Naive thymus-derived CD4-positive, alpha-beta T cell (primary cell): ENCODE measurements at places on chromosomes 13 and 19.

GRCh38 chr19:2517881-2518601, 42.1 kb downstream of the GADD45B start:
- no peak for DNase-seq

GRCh38 chr13:101305981-101306411, 110.3 kb downstream of the NALCN start:
- DNase-seq = no peak

DNA sequence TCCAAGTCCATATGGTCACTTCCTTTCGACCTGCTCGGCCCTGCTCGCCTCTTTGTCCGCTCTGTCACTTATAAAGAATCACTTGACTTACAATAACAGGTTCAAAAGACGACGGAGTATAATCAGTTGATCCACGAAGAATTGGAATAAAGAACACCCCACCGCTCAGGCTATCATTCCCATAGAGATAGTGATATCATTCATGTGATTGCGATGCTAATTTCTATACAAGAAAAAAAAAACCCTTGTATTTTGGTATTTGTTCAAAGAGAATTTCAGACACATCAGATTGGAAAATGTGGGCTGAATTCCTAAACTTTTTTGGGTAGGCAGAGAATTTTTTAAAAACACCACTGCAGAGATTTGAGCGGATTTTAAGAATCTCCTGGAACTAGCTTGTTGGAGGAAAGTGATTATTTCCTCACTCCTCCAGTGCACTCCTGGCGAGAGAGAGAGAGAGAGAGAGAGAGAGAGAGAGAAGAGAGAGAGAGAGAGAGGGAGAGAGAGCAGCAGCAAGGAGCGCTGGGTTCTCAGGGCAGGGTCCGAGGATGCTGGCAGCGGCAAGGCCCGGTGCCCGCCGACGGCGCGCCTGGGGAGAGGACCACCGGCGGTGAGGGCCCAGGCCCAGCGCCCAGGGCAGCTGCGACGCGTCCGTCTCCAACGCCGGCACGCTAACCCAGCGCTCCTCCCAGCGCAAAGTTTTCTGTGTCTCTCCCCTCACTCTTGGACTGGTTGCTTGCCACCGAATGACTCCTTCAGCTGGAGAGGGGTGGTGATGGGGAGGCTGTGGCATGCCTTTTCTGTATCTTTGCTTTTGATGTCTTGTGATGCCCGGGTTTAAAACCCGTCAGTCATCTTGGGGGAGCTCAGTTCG, 149.0 kb upstream of the ZNF536 start:
- no peak for DNase-seq

- DNase-seq = peak; percentile 11
Observed at GRCh38 chr19:23241419-23241818, 8.8 kb downstream of the ZNF724 start.

- no peak for DNase-seq
Observed at GRCh38 chr19:16442386-16443276, 29.1 kb downstream of the EPS15L1 start.

DNA sequence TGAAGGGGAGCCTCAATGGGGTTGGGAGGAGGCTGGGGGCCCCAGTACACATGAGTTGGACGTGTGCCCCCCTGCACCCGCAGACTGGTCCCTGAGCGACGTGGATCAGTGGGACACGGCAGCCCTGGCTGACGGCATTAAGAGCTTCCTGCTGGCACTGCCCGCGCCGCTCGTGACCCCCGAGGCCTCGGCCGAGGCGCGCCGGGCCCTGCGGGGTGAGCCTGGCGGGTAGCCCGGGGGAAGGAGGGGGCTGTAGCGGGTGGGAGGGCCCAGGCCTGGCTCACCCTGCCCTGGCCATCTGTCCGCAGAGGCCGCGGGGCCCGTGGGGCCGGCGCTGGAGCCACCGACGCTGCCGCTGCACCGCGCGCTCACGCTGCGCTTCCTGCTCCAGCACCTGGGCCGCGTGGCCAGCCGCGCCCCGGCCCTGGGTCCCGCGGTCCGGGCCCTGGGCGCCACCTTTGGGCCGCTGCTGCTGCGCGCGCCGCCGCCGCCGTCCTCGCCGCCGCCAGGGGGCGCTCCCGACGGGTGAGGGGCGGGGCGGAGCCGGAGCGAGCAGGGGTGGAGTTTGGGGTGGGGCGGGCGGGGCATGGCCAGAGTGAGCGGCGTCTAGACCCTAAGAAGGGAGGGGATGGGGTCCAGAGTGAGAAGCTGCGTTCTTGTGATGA, 8.1 kb downstream of the PIK3R2 start:
- DNase-seq = peak; percentile 85

DNA sequence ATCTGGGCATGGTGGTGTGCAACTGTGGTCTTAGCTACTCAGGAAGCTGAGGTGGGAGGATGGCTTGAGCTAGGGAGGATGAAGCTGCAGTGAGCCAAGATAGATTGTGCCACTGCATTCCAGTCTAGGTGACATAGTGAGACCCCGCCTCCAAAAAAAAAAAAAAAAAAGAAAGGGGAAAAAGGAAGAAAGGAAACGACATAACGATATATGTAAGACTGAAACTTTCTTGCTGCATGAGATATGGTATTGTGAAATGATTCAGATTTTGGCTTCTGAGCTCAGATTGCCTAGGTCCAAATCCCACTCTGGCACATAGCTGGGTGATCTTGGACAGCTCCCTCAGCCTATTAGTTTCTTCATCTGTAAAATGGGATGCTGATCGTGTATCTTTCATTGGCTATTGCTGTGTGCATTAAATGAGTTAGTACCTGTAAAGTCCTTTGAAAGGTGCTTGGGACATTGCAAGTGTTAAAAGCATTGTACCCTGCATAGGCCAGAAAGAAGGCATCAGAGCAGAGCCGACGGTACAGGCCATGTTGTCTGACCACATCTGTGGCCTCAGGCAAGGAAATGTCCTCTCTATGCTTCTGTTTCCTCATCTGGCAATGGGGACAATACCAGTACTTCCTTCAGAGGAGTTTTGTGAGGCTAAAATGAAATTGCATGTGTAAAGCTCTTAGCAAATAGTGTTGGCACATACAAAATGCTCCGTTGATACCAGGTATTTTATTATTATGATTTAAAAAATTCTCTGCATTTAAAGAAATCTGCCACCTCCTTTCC, 32.6 kb upstream of the SLC46A3 start:
- no peak for DNase-seq

- DNase-seq = no peak
Observed at GRCh38 chr13:106497079-106497478, 38.4 kb downstream of the EFNB2 start.

- DNase-seq = no peak
Observed at GRCh38 chr13:71395053-71395452, 472.0 kb downstream of the DACH1 start.

DNA sequence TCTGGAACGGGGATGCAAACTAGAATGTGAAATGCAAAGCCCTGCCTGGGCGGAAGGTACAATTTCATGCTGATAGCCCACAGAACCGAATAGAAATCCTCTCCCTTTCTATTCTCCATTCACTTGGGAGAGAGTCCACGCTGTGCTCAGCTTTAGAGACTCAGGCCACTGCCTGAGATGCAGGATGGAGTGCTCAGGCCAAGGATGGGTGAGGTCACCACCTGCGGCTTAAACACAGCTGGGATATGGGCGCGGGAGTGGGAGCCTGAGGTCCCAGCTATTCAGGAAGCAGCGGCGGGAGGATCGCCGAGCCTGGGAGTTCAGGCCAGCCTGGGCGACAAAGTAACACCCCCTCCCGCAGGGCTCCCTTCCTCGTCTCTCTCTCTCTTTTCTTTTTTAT, 446 bp upstream of the ZNF83 start:
- no peak for DNase-seq

DNA sequence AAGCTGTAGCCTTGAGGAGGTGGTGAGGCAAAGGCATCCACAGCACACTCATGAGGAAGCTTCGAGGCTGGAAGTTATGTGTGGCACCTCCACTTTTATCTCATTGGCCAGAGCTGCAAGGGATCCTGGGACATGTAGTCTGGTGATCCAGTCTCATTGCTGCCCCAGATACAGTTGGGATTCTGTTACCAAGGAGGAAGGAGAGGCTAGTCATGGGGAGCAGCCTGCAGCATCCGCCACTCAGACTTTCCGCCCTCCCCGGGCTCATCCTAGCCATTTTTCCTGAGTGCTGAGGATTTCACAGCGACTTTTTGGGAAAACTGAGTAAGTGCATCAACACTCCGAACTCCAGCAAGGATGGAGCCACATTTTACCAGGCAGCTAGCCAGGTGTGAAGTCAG, 74.4 kb downstream of the DPF1 start:
- no peak for DNase-seq

DNA sequence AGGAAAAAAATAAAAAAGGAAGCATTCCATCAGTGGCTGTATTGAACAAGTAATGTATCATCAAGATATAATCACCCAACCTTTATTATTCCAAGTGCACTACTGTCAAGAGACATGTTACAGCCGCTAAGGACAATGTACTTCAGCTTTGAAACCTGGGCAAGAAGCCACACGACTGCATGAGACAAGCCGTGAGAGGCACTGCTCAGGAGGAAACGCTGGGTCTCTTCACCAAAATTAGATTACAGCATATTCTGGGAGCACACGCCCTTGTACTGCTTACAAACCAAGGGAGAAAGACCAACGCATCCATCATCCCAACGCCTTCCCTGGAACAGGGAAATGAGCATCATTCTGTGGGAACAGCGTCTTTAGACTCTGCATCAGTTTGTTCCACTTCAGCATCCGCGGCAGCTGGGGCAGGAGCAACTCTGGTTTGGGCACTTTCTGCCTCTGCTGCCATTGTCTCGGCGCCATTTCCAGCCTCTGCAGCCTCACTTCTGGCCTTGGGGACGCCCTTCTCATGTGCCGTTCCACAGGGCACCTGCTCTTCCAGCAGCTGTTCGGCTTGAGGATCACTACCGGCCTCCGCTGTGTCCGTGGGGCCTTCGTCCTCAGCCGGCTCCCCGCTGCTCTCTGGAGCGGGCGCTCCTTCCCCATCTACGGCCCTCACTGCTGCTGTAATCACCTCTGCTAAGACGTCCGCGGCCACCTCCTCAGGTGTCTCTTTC, 22.4 kb upstream of the BRD4 start:
- DNase-seq = no peak

- no peak for DNase-seq
Observed at GRCh38 chr19:47729799-47730520, 15.4 kb upstream of the NOP53 start.

DNA sequence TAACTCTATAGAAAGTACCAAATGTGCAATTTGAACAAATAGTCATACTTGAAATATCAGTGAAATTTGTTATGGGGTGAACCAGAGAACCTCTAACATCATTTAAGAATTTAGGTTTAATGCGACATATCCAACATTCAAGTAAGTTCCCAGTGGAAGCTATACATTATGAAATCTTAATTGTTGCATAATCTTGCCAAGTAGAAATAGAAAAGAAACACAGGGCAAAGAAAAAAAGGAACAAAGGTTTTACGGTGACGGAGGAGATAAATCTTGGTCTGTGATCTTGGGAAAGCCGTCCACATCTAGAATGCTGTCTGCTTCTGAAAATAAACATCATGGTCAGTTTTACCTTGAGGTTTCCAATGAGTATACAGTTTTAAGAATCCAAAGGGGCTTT, 445.7 kb downstream of the RFC3 start:
- DNase-seq = no peak

DNA sequence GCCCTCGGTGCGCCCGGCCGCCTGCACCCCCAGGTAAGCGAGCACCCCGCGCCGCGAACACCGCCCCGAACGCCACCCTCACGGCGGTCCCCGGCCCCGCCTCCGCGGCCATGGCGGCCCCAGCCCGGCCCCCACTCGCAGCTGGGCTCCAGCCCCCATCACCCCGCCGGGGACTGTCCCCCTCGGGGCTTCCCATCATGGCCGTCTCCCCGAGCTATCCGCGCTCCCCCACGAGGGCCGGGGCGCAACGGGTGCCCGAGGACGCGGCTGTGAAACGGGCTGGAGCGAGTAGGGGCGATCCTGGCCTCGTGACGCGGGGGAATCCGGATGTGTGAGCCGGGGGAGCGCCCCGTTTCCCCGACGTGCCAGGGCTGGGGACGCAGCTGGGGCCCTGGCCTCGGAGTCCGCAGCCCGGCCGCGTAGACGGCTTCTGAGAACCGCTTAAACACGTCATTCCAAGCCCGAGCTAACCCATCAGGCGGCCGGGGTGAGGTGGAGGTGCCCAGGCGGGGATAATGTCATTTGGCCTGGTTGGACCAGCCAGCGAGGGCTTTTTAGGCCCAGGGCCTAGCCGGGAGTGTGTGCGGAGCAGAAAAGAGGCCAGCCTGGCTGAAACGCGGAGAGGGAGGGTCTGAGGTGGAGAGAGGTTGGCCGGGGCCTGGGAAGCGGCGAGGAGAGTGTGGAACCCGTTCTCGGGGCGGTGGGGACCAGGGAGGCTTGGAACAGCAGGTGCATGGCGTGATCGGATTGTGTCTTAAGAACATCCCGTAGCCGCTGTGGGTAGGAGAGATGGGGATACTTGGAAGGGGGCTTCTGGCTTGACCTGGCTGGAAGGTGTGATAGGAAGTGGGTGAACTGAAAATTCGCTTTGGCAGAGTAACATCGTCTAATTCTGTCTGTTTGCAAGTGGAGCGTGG, 550 bp downstream of the CERS4 start:
- DNase-seq = peak; percentile 84

- DNase-seq = no peak
Observed at GRCh38 chr19:1531587-1531986, 7.7 kb downstream of the PLK5 start.

DNA sequence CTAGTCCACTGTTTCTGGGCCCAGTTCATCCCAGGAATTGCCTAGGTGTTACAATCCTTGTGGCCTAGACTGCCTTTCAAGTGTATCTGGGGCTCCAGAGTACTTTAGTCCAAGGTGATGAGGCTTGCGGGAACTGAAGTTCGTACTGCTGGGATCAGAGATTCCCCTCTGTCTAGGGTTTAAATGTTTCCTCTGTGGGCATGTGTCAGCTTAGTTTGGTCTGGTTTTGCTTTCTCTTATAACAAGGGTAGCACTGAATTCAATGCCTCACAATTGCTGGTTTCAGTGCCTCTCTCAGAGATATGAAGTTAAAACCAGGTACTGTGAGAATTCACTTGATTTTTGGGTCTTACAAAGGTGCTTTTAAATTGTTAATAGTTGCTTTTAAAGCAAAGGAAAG, 30.8 kb downstream of the RGCC start:
- peak; percentile 47 for DNase-seq

DNA sequence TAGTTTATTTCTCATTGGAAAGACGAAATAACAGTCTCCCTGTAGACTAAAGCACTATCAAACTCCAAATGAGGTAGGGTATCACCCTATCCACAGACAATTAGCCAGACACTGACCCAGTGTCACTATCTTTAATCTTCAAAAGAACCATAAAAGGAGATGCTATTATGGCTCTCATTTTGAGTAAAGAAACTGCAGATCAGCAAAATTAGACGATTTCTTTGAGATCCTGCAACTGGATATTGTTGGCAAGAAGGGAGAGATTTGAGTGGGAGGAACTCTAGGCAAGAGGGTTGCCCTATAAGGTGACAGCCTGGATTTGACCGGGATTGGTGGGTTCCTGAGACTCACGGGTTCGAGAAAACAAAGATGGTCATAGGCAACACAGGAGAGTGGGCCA, 71.2 kb downstream of the PCDH9 start:
- DNase-seq = no peak

- DNase-seq = no peak
Observed at GRCh38 chr13:93976528-93976927, 503.0 kb downstream of the DCT start.

DNA sequence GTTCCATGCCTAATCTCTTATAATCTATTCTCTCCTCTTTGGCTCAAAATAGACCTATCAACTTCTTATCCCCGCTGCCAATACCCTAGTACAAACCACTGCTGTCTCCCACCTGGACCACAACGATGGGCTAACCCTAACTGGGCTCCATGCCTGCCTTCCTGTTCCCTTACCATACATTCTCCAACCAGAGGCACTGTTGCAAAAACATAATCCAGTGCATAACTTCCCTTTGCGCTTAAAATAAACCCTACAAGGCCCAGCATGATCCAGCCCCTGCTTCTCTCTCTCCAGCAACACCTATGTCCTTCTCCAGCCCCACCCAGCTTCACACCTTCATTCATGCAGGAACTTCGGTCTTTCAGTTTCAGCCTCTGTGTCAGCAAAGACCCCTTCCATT, 27.4 kb upstream of the CEBPA start:
- no peak for DNase-seq
